ENCODE measurements at places on chromosomes 2 and 18.

DNA sequence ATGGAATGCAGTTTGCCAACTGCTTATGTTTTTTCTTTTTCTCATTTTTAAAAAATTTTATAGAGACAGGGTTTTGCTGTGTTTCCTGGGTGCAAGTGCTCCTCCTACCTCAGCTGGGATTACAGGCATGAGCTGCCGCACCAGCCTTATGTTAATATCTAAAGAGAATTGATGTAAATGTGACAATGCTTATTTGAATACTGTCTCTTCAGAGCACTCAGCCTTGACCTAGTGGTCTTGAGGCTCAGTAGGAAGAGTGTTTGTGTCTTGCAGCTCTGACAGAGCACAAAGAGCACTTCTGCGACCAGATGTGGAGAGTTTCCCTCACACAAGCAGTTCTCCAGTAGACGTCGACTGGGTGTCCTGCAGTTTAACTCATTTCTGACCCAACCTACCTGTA is 55.3 kb downstream of the ARHGEF4 start:
- DNase-seq, result no peak

GRCh38 chr2:11499081-11499743 is 33.3 kb upstream of the E2F6 start:
- peak; percentile 25 for DNase-seq

DNA sequence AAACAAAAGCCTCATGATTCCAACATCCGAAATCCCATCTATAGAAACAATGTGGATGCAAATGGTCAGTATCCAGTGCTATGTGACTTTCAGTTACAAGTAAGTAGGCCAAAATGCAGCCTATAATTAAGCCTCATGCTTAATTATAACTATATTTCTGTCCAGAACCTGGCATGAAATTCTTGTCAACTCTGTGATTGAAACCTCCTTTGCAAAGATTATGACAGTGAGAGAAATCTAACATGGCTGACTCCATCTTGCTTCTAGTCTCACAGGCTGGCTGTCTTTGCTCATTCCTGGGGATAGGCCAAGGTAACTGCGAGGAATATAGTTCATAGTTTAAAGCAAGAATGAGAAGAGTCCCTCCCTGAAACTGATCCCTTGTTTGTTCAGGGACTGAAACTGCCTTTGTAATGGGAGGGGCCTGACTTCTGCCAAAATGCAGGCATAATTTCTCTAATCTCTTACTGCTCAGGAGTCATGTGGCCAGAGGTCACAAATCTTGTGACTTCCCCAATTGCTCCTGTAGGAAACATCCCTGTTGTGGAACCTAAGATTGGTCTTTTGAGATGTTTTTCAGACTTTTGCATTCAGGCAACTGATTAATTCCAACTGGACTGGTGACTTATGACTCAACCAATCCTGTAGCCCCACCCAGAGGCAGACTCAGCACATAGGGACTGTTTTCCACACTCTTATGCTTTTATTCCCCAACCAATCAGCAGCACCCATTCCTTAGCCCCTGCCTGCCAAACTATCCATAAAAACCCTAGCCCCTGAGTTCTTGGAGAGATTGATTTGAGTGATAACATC is 84.5 kb upstream of the TLK1 start:
- no peak for DNase-seq

- no peak for DNase-seq
Measured at GRCh38 chr18:76678248-76678647, 144.1 kb upstream of the ZNF236 start.

DNA sequence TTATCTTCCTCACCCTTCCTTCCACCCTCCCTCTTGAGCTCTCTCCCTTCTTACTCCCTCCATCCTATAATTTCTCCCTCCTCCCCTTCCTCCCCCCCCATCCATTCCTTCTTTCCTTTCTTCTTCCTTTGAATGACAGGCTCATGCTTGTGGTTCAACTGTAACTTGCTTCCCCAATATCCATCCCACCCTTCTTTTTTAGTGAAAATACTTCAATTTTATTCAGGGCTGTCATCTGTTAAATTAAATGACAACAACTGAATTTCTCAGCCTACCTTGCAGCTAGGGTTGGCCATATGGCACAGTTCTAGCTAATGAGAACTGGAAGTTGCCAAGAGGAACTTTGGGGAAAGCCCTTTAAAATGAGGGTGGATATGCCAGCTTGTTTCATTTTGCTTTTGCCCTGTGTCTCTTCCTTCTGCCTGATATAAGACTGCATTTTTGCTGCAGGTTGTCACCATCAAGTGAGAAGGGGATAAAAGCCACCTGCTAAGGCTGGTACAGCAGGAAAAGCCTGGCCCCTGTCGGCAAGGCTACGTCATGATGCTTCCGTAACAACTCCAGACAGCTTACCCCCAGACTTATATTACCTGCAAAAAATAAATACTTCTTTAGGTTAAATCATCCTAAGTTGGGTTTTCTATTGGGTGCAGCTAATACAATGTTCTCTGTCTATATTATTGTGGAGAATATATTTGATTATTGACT is 121.8 kb downstream of the NXPH2 start:
- no peak for DNase-seq

DNA sequence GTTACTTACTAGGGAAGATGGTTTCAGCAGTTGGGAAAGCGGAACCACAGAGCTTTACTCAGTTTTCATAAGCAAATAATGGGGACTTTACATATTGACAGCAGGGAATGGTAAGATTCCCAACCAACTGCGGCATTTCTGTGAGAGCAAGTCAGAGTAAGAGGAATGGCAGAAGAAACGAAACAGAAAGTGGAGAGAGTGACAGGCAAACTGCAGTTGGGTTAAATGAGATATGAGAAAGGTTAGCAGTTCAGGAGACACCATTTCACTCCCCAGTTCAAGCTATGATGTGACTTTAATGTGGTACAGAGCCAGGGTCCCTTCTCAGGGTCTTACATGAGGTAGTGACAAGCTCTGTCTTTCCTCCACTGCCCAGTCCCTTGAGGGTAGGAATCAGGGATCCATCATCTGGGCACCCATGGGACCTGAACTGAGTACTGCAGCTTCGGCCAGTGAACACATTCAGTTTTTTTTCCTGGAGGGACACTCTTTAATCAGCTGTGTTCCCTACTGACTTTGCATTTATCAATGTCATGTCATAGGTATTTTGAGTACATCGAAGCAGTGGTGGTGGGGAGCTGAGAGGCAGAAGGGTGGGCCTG is 33.0 kb upstream of the GREB1 start:
- DNase-seq, result no peak
